ENCODE measurements at places on chromosomes 2 and 18.

GRCh38 chr18:48942554-48943261 lies 8.1 kb downstream of the SMAD7 start:
- no peak for DNase-seq

- DNase-seq, result no peak
These were observed 181.4 kb upstream of the MSH6 start for GRCh38 chr2:47601568-47601967.

- DNase-seq, result no peak
These were observed 111.5 kb downstream of the MCFD2 start for GRCh38 chr2:46803911-46804670.

DNA sequence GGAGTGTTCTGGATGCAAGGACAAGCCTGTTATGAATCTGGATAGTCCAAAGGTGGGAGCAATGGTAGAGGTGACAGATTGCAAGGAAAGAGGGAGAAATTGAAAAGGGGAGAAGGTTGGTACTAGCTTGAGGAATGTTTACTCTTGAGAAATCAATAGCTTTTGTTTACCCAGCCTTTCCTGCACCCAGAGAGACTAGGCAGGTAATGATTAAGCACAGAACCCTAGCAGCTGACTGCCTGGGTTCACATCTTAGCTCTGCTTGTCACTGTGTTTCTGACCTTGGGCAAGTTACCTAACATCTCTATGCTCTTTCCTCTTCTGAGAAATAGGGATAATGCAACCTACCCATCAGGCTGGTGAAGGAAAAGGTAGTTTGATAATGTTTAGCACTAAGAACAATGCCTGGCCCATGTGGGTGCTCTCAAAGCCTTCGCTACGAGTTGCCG lies 178.6 kb downstream of the MGAT5 start:
- DNase-seq, result no peak

- no peak for DNase-seq
These were observed 103.3 kb upstream of the KLF7 start for GRCh38 chr2:207269038-207269437.

- no peak for DNase-seq
These were observed 82.0 kb upstream of the MSH2 start for GRCh38 chr2:47321006-47321405.

GRCh38 chr2:72871060-72871459 lies 16.1 kb upstream of the SPR start:
- DNase-seq, result no peak

- DNase-seq, result no peak
These were observed 25.8 kb downstream of the BIN1 start for GRCh38 chr2:127080938-127081755.

DNA sequence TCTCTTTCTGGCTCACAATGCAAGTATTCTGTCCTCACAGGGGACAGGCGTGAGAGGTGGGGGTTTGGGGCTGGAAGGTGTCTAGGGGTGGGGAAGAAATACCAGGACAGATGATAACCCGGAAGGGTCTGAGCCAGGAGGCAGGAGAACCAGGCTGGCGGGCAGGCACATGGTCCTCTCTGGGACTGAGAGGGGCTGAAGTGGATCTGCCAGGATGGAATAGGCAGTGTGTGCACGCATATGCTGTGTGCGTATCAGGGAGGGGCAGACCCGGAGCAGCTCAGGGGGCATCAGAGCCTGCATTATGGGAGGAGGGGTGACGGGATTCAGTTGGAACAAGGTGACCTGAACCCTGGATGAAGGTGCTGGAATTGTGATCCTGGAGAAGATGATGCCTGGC lies 157.3 kb downstream of the DYSF start:
- no peak for DNase-seq

DNA sequence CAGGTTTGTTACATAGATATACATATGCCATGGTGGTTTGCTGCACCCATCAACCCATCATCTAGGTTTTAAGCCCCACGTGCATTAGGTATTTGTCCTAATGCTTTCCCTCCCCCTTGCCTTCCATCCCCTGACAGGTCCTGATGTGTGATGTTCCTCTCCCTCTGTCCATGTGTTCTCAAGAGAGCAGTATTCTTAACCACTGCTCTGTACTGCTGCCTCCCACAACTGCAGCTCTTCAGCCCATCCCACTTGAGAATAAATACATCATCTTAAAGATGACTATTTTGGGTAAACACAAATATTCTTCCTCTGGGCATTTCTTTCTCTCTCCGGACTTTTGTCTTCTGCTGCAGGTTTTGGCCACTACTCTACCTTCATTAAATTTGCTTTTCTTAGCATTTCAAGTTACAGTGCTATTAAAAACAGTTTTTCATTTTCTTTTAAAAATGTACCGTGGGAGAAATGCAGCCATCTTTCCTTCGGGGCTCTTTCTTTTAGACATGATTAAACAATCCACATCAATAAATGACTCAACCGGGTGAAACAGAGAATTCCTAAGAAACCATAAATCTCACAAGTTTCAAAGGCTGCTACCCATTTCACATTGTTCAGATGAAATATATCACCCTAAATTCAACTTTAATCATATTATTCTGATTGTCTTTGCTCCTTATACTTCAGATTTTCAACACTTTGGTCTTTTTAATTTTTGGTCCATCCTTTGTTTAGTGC lies 323.4 kb downstream of the GALNT13 start:
- DNase-seq, result no peak

GRCh38 chr2:24579053-24579803 lies 88.2 kb downstream of the NCOA1 start:
- DNase-seq, result no peak

- DNase-seq, result no peak
These were observed 102.1 kb downstream of the SMAD7 start for GRCh38 chr18:48848641-48849143.

DNA sequence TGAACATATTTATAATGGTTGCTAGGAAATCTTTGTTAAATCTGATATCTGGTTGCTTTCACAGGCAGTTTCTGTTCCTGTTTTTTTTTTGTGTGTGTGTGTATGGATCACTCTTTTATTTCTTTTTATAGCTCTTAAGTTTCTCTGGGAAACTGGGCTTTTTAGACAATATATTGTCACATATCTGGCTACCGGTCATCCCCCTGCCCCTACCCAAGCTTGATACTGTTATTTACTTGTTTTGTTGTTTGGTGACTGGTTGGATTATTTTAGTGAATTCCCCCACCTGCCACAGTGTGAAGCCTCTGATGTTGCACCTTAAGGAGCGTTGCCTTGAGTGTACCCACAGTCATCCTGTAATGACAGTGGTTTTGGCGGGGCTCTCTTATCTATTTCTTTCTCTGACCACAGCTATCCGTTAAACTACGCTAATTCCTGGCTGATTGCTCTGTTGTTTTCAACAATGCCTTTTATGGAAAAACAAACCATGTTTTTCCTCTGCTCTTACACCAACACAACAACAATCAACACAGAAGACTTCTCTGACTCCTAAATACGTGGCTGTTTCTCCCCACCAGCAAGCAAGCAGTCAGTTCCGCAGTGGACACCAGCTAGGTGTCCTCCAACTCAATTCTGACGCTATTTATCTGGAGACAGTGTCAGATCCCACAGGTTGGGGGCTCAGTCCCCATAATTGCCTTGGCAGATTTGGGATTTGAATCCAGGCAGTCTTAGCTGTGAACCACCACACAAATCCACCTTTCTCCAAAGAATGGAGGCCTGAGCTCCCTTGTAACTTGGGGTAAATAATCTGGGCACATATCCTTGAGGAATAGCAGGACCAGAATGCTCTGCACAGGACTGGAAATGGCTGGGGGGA lies 10.9 kb downstream of the GNLY start:
- no peak for DNase-seq

- no peak for DNase-seq
These were observed 43.0 kb upstream of the ACADL start for GRCh38 chr2:210268281-210268680.

- no peak for DNase-seq
These were observed 33.7 kb downstream of the MREG start for GRCh38 chr2:215979620-215980019.

- DNase-seq, result no peak
These were observed 385.9 kb upstream of the CYRIA start for GRCh38 chr2:17051538-17051937.

- no peak for DNase-seq
These were observed 60.7 kb upstream of the KIF5C start for GRCh38 chr2:148814143-148814859.

GRCh38 chr2:218853766-218854165 lies 5.8 kb upstream of the WNT6 start:
- DNase-seq, result no peak

DNA sequence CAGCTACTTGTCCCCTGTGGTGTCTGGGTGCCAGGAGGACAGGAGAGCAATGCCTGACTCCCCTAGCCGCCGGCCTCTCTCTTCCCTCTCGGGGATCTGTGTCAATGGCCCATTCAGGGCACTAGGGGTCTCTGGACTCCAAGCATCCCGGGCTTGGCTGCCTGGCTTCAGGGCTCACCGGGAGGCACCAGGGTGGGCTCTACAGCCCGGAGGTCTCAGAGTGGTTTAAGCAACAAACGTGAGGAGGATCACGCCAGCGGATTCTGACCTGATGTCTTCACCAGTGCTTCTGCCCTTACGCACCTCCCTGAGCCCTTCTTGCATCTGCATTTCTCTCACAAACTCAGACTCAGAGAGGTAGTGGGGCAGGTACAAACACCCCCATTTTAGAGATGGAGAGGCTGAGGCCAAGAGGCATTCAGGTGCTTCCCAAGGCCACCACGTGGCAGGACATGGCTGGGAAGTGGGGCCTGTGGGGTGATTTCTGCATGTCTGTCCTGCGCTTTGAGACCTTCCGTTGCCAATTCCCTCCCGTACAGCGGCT lies 243.0 kb downstream of the CELF4 start:
- DNase-seq, result peak; percentile 77

DNA sequence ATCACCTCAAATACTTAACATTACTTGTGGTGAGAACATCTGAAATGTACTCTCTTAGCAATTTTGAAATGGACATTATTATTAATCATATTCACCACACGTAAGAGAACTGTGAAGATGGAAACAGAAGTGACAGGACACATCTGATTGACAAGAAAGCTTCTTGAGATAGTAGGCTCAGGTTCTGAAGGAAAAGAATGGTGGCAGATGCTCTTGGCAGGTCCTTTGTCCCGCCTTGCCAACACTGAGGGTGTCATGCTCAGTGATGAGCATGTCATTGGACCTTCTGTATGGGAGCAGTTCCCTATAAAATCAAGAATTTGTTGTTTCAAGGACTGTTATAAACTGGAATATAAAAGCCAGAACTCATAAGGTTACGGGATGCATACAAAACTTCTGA lies 428.1 kb downstream of the THSD7B start:
- DNase-seq, result no peak

DNA sequence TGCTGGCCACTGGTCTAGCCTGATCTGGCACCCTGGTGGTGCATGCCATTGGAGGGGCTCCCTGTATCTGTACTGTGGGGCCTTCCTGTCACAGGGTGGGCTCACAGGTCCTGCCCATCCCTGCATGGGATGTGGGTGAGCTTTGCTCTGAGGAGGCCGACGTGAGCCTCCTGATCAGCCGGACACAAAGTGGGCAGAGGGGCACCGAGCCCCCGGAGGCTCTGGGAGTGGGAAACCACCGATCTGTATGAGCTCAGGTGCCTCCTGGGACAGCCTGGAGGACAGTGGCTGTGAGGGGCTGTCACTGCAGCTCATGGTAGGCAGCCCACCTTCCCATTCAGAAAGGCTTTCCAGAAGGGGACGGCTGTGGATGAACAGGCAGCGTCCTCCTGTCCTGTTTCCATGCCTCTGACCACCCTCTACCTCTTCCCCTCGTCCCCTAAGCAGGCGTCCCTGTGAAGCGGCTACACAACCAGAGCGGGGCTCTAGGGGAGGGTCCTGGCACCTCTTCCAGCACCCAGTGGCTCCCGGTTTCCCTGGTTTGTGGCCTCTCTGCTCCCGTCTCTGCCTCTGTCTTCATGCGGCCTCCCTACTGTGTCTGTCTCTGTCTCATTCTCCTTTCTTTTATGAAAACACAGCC lies 112.5 kb upstream of the OTOS start:
- DNase-seq, result no peak

GRCh38 chr2:20623241-20623640 lies 27.7 kb downstream of the HS1BP3 start:
- DNase-seq, result no peak

DNA sequence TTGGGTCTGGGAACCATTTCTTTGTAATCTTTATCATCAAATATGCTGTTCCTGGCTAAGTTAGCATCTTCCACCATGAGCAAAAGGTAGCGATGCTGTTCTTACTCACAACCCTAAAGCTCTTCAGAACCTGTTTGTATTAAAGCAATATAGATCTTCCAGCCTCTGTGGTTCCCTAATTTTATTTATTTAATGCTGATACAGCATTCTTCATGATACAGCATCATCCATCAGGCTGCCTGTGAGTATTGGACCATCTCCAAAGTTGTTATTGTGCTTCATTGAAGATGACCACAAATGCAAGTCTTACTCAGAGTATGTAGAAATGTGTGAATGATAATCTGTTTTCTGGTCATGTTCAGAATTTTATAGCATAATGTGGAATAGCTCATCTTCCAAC lies 40.9 kb upstream of the CTLA4 start:
- DNase-seq, result no peak

DNA sequence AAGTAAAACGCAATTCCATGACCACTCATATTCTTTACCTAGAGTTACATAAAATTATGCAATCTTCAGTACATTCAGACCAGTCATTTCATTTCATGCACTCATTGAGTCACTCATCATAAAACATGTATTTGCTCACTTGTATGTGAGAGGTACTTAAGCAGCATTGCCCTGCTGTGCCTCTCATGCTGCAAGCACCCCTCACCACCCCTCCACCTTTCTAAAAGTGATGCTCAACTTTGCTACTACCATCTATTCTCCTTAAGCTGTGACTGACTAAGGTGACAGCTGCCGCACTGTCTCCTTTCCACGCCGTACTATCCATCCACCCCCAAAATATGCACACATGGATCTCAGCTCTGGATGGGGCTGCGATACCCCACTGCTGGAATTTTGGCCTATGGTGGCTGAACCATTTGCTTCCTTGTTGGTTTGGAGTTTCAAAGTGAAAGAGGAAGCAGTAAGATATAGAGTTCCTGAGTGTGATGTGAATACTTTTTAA lies 7.2 kb downstream of the ARHGAP25 start:
- no peak for DNase-seq

DNA sequence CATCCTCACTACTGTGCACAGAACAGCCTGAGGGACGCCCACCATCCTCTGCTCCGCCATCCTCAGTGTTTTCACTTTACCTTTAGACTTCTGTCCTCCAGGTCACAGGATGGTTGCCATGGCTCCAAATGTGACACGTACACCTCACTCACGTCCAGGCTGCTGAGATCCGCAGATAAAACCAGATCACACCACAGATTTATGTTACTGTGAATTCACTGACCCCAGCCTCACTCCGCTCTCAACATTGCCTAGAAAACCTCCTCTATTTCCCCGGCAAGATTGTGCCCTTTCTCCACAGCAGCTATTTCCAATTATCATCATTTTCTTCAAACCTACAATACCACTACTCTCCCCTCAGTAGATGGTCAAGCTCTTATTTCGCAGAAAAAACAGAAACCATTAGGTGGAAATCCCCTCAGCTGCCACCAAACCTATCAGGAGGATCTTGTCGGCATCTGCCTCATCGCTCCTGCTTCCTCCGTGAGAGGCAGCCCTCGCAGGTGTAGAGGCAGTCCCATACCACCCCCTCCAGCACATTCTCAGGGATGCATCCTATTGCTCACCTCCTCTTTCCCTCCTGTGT lies 49.8 kb upstream of the SLC1A4 start:
- DNase-seq, result no peak

- DNase-seq, result peak; percentile 70
These were observed 1.4 kb downstream of the PPM1G start for GRCh38 chr2:27407798-27408491.

- no peak for DNase-seq
These were observed 685.1 kb upstream of the SLC8A1 start for GRCh38 chr2:41137031-41137430.
